ENCODE measurements at places on chromosomes 1 and 21. TPM values are rescaled to one million over a fixed set of nuclear protein-coding genes. Genes with fewer than 3 reads are reported as not detected.

DNA sequence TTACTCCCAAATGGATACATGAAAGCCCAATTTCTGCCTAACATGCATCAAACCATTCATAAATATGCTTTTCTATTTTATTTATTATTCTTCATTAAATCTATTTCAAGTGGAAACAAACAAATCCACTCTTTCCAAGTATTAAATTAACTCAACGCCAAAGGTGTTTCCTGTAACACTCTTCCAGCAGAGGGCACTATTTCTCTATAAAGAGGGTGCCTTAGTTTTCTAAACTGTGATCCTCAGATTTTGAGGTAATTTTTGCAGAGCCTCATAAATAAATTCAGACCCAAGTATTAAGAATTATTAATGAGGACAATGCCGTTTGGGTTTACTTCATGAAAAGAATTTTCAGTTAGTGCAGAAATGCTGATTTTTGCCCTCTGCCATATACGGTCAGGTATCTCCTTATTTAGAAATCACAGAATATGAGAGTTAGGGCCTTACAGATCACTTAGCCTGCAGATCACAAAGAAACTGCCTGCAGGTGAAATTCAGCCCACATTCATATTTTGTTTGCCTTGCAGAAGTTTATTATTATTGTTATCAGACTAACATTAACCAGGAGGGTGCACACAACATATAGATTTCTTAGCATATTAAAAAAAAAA, 40.1 kb upstream of the MYSM1 start:
- peak; percentile 75 for DNase-seq
- H3K4me3 ChIP-seq = no peak overlapping the region
- H3K36me3 ChIP-seq = no peaks in the 10 kb centered on the region
- no peaks in the 10 kb centered on the region for H3K27me3 ChIP-seq
- H3K27ac ChIP-seq = no peak overlapping the region

GRCh38 chr1:50047916-50048694, 24.4 kb upstream of the AGBL4 start:
- no peaks in the 10 kb centered on the region for H3K36me3 ChIP-seq
- H3K27ac ChIP-seq = no peak overlapping the region
- H3K4me1 ChIP-seq = peaks cover 4% of the 10 kb centered on the region
- H3K4me3 ChIP-seq = no peak overlapping the region
- no peak for DNase-seq
- peaks cover 1% of the 10 kb centered on the region for H3K27me3 ChIP-seq

GRCh38 chr1:111470596-111470995, 3.2 kb upstream of the C1orf162 start:
- DNase-seq = no peak
- peak overlapping the region; percentile 36 for H3K4me3 ChIP-seq
- H3K36me3 ChIP-seq = peaks cover 15% of the 10 kb centered on the region
- peaks cover 51% of the 10 kb centered on the region for H3K4me1 ChIP-seq
- H3K27ac ChIP-seq = peak overlapping the region; percentile 88

DNA sequence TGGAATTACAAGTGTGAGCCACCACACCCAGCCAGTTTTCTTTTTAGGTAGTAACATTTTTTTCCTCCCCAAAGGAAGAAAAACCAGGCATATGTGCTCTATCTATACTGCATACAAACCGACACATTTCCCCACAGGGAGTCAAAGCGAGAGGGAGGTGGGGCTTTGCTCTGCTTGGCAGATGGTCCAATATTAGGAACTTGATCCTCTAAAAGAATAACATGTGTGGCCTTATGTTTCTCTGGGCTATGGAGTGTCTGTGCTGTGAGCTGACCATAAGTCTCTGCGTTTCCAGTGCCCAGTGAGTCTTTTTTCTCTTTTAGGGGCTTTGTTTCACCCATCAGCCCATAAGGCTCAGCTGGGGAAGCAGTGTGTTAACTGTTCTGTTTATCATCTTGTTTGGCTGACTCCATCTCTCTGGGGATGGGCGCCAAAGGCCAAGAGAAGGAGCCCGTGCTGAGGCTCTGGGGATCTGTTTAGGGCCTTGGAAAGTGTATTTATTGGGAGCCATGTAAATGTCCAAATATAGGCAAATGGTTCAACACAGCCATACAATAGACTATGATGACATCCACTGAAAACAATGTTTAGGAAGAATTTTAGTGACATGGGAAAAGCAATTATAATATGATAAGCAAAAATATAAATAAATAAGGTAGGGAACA, 20.2 kb downstream of the LMOD1 start:
- H3K4me1 ChIP-seq = no peaks in the 10 kb centered on the region
- DNase-seq = no peak
- H3K36me3 ChIP-seq = no peaks in the 10 kb centered on the region
- H3K4me3 ChIP-seq = no peak overlapping the region
- no peak overlapping the region for H3K27ac ChIP-seq
- peaks cover 8% of the 10 kb centered on the region for H3K27me3 ChIP-seq

DNA sequence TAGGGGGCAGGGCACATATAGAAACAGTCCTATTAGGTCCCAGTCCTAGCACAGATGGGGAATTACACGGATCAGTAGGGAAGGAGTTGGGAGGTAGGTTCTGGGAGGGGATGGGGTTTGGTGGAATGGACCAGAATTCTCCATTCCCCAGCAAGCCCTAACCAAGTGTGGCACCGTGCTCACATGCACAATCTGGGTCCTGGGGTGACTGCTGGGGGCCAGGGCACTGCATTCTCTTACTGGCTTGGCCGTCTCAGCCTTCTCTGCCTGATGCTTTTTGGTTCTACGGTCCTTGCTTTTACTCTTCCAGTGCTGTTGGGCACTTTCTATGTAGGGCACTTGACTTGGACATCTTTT, 53.9 kb downstream of the NENF start:
- DNase-seq = no peak
- H3K36me3 ChIP-seq = no peaks in the 10 kb centered on the region

- DNase-seq = no peak
- H3K27ac ChIP-seq = no peak overlapping the region
- H3K36me3 ChIP-seq = no peaks in the 10 kb centered on the region
These were observed 16.6 kb downstream of the ANGPTL3 start for GRCh38 chr1:62613890-62614289.

The ACKR1 gene
- total RNA-seq = not detected

The TTC39A gene
- total RNA-seq = not detected

The LRRC8C gene
- 6.7 TPM for total RNA-seq

All from B cell (primary cell).